Bronchus fibroblast of lung (primary cell): ENCODE measurements at places on chromosomes 5 and 9. TPM values are rescaled to one million over a fixed set of nuclear protein-coding genes. Genes with fewer than 3 reads are reported as not detected.

Gene RNF183
- not detected in 2 replicates for total RNA-seq

Gene TTC39B
- total RNA-seq = 7.0 and 7.9 TPM in 2 replicates

Gene SPINK7
- total RNA-seq = not detected in 2 replicates

Gene CHMP5
- total RNA-seq = 52.2 and 66.9 TPM in 2 replicates

Gene OR1J2
- not detected in 2 replicates for total RNA-seq

Gene WASHC1
- total RNA-seq = 3.4 and 4.2 TPM in 2 replicates

Gene HAVCR2
- total RNA-seq = under 0.01 and 0.17 TPM in 2 replicates

Gene CDH6
- 0.30 and 0.34 TPM in 2 replicates for total RNA-seq

Gene GABRB2
- not detected in 2 replicates for total RNA-seq

Gene EFNA5
- 3.7 and 4.2 TPM in 2 replicates for total RNA-seq

Gene PRR7
- 15.9 and 21.5 TPM in 2 replicates for total RNA-seq

Gene DPH7
- 25.9 and 27.7 TPM in 2 replicates for total RNA-seq

Gene ZNF454
- 0.84 and 1.2 TPM in 2 replicates for total RNA-seq

Gene CA9
- total RNA-seq = 0.74 and 0.84 TPM in 2 replicates

Gene PPP3R2
- not detected in 2 replicates for total RNA-seq

Gene NR5A1
- total RNA-seq = not detected in 2 replicates

Gene C9orf153
- total RNA-seq = not detected in 2 replicates

Gene NDOR1
- 14.9 and 16.8 TPM in 2 replicates for total RNA-seq

Gene PRR16
- 23.9 and 28.1 TPM in 2 replicates for total RNA-seq

Gene ANKRD20A1
- not detected in 2 replicates for total RNA-seq
